Left lobe of liver (tissue), 2 donors: ENCODE measurements at places on chromosomes 16 and 17.

- DNase-seq, result peak; percentile 83
Observed at GRCh38 chr17:29565643-29566472, 979 bp downstream of the ABHD15 start.

DNA sequence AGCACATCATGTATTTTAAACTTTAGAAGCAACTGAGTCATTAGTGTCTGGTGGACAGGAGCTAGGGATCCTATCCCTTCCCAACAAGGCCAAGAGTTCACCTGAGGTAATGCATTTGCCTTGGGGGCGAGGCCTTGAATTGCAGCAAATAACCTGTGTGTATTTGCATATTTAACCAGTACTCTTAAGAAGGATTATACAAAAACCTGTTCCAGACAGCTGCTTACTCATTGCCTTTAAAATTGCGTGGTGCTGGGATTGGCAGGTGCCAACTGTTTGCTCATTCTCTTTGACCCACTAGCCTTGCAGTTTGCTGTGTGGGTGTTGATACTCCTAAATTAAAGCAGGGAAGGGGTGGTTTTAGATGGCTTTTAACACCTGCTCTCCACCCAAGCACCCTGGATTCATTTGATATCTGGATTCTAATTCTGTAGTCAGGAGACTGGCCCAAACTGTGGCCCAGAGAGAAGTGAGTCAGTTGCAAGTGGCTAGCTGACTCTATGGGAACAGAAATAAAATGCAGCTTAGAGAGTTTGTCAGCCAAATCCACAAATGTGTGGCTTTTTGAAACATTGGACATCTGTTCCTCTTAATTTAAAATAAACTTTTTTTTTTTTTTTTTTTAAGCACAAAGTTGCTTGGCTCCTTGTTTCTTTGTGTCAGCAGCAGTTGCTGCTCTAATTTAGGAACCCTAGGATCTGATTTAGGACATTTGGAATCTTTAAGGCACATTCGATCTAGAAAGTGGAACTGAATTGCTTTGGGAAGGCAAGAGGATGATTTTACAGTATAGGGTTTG, 46.9 kb downstream of the TUBD1 start:
- DNase-seq, result peak; percentile 77

DNA sequence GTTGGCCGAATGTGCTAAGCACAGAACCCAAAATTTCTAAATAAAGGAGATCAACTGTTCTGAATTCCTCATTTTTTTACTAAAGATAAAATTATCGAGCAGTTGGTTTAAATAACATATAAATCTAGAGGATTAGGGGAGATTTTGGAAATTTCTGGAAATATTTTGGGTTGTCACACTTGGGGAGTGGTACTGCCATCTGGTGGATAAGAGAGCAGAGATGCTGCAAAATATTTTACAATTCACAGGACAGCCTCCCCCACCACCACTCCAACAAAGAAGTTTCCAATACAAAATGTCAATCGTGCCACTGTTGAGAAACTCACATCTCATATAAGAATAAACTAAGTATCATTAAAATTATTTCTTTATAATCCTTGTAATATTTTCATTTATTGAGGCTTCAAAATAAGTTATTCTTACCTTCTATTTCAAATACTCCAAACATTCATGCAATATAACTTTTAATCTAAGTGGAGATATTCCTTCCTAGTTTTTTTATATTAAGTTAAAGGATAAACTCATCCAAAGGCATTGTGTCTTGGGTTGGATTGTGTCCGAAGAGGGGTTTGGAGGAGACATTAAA, 17.0 kb upstream of the ABCA8 start:
- no peak for DNase-seq

DNA sequence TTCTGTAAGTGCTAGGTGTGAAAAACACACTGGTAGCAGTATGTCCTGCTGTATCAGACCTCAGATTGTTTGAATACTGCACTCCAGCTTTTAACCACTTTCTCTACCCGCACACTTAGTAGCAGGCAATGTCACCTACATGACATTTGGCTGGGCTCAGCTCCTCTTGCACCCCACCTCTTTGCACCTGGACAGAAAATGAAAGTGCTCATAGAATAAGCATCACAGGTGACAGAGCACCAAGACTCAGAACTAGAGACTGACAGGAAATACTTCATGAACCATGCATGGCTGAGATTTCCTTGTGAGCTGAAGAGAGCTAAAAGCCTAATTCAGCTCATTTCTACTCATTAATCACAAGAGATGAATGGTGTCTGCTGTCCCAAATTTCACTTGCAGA, 1014.2 kb upstream of the CDH8 start:
- DNase-seq, result no peak

GRCh38 chr16:88762258-88762870, 22.7 kb downstream of the PIEZO1 start:
- DNase-seq, result no peak

GRCh38 chr17:17917394-17917793, 54.8 kb downstream of the TOM1L2 start:
- no peak for DNase-seq

GRCh38 chr17:78335209-78335608, 24.7 kb downstream of the SOCS3 start:
- DNase-seq, result no peak

GRCh38 chr16:19014461-19014860, 30.7 kb downstream of the TMC7 start:
- no peak for DNase-seq

- DNase-seq, result no peak
Observed at GRCh38 chr16:84349862-84350684, 18.3 kb upstream of the ATP2C2 start.

DNA sequence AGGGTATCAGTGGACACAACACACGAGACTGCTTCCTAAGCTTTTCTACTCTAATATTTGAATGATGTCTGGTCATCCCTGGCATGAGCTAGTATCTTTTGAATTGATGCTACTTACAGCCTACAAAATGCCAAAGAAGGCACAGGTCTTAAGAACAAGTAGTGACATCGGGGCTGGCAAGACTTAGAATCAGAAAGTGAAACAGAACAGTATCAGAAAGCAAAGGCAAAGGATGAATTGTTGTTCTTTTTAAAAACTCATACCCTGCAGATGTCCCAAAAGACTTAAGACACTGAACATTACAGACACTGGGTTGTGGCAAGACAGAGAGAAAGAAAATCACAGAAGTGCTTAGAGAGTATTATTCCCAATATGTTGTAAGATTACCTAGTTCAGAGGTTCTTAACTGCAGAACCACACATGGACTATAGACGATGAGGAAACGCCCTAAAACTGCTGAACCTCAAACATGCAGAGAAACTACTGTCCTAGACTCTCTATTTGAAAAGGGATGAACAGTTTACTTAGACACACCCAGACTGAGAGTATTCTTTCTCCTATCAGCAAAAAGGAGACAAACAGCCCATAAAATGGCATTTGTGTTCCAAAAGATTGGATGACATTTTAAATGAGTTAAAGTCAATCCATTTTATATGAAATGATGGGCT, 12.5 kb downstream of the ZNF19 start:
- no peak for DNase-seq

GRCh38 chr17:65235284-65235683, 98.1 kb downstream of the RGS9 start:
- DNase-seq, result no peak

DNA sequence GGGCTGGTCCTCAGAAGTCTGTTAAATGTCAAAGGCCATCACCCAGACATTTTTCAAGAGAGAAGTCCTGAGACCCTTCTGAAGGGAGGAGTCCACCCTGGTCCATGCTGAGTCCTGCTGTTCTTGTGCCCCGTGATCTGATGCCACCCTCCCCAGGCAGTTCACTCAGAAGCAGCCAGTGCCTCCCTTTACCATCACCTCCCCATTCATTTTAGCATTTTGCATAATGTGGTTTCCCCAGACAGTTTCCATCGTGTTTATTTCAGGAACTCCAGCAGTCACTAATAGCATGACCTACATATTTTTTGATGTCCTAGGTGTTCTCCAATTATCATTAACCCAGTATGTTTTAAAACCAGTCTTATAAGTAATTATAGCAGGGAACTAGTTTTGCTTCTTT, 353.0 kb upstream of the CDH5 start:
- DNase-seq, result no peak

GRCh38 chr16:22333457-22333994, 36.3 kb downstream of the POLR3E start:
- DNase-seq, result no peak

GRCh38 chr17:45427181-45427835, 5.4 kb downstream of the ARHGAP27 start:
- DNase-seq, result no peak

DNA sequence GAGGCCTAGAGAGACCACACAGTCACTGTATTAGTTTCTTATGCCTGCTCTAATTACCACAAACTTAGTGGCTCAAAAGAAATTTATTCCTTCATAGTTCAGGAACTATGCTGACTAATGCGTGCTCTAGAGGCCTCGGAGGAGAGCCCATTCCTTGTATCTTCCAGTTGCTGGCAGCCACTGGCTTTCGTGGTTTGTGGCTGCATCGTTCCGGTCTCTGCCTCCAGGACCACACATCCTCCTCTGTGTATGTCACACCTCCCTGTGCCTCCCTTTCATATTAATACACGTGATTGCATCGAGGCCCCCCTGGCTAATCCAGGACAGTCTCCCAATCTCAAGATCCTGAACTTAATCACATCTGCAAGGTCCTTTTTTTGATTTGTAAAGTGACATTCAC, 16.9 kb upstream of the MYLK3 start:
- no peak for DNase-seq

GRCh38 chr16:8720080-8720966, 45.9 kb downstream of the ABAT start:
- no peak for DNase-seq

DNA sequence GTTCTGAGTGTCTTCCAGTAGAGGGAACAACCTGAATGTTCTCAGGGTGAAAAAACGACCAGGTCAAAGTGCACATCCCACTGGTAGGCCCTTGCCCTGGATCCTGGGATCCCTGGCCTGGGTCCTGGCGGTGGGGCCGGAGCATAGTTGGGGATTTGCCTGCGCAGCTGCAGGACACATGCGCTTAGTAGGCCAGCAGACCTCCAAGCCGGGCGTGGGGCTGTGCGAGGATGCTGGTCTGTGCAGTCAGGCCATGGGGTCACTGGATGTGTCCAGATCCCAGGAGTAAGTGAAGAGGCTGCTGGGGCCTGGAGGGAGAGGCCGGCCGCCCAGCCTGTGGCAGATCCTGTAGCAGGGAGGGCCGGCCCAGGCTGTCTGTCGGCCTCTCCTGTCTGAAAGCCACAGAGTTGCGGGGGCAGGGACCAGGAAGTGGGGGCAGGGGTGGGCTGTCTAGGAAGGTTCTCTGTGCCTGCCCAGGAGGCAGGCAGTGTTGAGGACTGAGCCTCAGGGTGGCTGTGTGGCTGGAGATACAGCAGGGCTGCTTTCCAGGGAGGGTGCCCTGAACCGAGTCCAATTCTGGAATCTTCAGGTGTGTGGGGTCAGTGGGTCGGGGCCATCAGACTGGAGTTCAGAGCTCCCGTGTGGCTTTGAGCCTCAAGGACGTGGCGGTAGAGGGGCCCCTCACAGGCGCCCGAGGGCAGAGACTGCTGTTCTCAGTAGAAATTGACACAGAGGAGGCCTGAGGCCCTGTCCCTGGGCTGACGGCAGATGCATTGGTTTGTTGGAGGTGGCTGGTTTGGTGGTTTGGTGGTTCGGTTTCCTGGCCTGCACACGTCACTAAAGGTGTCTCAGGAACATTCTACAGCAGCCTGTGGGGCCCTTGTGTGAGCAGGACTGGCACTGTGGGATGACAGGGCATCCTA, 17.2 kb upstream of the NUDT16L1 start:
- peak; percentile 82 for DNase-seq

DNA sequence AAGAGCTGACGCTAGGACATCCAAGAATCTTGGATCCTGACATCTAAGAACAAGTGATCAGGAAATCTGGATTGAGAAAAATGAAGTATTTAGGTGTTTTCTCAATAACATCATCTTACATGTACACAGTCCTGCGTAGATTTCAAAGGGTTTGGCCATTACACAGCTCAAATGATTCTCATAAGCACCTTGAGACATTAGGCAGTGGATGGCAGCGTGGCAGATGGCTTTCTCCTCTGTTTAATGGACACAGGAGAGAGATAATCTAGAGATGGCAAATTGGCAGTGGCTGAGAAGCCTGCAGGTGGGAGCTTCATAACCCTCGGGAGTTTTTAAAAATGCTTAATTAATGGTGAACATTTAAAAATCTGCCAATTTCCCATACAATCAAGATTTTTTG, 137.5 kb downstream of the ZFHX3 start:
- DNase-seq, result no peak

DNA sequence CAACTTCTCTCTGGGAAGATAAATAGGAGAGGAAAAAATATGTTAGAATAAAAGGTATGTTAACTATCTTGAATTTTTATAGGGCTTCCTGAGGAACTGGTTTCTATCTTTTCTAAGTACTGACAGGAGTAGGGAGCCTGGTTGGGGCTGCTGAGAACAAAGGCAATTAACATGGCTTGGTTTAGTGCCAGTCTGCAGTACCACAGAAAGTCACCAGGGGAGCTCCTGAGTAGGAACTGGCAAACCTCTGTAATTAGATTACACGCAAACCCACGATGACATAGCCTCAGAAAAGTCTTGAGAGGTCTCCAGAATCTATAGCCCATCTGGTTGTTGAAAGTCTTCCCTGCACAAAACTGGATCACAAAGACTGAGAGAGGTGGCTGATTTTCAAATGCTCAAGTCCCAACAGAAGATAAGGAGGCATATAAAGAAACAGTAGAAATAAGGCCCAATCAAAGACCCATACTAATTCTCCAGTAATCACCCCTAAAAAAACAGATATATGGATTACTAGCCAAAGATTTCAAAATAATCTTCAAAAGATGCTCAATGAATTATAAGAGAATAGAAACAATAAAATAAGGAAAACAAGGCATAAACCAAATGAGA, 11.7 kb upstream of the CNTNAP4 start:
- DNase-seq, result peak; percentile 48

DNA sequence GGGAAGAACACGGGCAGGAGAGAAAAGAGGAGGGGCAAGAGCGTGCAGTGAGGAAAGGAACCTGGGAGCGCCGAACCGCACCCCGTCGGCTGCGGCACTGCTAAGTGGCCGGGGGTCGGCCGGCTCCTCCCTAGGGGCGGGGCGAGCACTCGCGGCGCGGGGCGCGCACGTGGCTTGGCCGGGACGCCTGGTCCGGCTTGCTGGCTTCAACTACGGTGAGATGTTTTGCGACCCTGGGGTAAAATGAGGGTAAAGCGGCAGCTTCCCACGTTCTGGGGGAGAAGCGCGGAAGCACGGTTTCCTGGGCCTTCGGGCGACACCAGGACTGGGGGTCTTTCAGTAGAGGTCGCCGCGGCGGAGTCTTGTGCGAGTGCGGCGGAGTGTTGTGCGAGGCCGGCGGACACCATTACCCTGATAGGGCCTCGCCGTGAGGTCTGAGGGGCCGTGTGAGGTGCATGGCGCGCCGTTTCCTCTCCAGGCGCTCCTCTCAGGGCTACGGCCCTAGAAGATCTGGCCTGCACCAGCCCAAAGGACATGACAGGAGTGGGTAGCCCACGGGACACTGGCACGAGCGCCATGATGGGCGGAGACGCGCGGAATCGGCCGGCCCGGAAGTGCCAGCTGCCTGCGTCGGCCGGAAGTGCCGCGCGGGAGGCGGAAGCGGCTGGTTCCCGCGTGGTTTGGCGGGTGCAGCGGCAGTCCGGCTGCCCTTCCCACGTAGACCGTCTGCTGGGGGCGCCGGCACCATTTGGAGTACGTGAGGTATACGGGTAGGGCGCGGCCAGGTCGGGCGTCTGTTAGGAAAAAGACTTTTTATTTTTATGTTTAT, at the start of the genes MYO19 and PIGW:
Gene MYO19, minus strand, starts transcription at position 29 of the 829 bp plus-strand sequence. CDS start 2,330 bp downstream, outside the sequence.
Gene PIGW, plus strand, starts transcription at position 148 of the 829 bp plus-strand sequence. CDS start 2,115 bp downstream, outside the sequence.
- DNase-seq, result peak; percentile 92

- DNase-seq, result no peak
Observed at GRCh38 chr16:23509782-23510163, 521 bp downstream of the GGA2 start.

GRCh38 chr16:78897299-78897698, 703.2 kb downstream of the MAF start:
- DNase-seq, result no peak
